ENCODE measurements at places on chromosomes 6 and 20. TPM values are rescaled to one million over a fixed set of nuclear protein-coding genes. Genes with fewer than 3 reads are reported as not detected.

Gene ZKSCAN8
- 12.0 TPM for total RNA-seq

GRCh38 chr6:157376241-157376640, 4.7 kb upstream of the ZDHHC14 start:
- no peaks in the 10 kb centered on the region for H3K36me3 ChIP-seq
- H3K4me1 ChIP-seq, result peaks cover 4% of the 10 kb centered on the region
- H3K4me3 ChIP-seq, result no peak overlapping the region
- H3K27ac ChIP-seq, result no peak overlapping the region
- H3K27me3 ChIP-seq, result no peaks in the 10 kb centered on the region
- no peak for DNase-seq

- H3K36me3 ChIP-seq, result no peaks in the 10 kb centered on the region
- H3K4me3 ChIP-seq, result no peak overlapping the region
Measured at GRCh38 chr20:49874696-49875095, 40.6 kb downstream of the SPATA2 start.

DNA sequence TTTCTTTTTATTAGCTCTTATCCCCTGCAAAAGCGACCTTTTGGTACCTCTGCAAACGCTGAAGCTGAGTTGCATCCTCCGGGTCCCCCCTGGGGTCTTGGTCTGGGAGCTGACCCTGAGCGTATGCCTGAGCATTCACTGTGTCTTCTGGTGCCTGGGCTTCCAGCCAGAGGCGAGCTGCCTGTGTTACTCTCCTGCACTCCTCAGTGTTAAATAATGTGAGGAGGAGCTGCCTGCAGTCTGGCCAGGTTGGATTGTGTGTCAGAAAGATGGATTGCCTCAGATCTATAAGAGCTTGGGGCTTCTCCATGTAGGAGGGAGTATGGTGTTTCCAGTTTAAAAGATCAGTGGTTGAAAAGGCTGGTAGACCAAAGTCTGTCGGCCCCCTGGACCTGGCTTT, 8.7 kb upstream of the GMPR start:
- H3K4me3 ChIP-seq, result peak overlapping the region; percentile 60
- H3K36me3 ChIP-seq, result no peaks in the 10 kb centered on the region
- H3K27ac ChIP-seq, result no peak overlapping the region
- peaks cover 5% of the 10 kb centered on the region for H3K4me1 ChIP-seq
- H3K27me3 ChIP-seq, result no peaks in the 10 kb centered on the region

DNA sequence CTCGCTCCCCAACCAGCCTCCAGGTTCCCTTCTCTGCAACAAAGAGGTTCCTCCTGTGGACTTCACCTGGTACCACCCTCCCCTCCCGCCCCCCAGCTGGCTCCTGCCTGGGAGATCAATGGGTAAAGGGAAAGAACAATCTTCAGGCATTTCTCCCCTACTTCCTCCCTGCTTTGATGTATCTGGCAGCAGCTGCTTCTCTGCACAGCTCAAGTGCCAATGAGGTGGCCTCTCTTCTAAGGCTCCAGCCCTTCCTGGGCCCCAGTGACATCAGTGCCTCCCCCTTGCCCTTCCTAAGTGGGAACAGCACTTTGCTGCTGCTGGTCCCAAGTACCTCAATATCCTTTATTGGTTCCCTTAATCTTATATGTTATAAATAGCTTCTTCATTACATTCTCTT, 23.5 kb downstream of the MOCS1 start:
- no peak overlapping the region for H3K4me3 ChIP-seq
- no peaks in the 10 kb centered on the region for H3K4me1 ChIP-seq
- no peak overlapping the region for H3K27ac ChIP-seq
- no peak for DNase-seq
- no peaks in the 10 kb centered on the region for H3K36me3 ChIP-seq

- no peak overlapping the region for H3K27ac ChIP-seq
- DNase-seq, result no peak
- H3K4me1 ChIP-seq, result peaks cover 11% of the 10 kb centered on the region
- no peak overlapping the region for H3K4me3 ChIP-seq
- H3K36me3 ChIP-seq, result peaks cover 6% of the 10 kb centered on the region
Measured at GRCh38 chr6:117559299-117559698, 43.0 kb downstream of the GOPC start.

All from PC-3 (cell line).